COR-L47 (cell line): ENCODE measurements at places on chromosomes 2 and 18.

GRCh38 chr2:59112258-59112657 is 871.1 kb upstream of the FANCL start:
- no peak for DNase-seq

- no peak for DNase-seq
These were observed 288.6 kb downstream of the NDUFA10 start for GRCh38 chr2:239736358-239737143.

DNA sequence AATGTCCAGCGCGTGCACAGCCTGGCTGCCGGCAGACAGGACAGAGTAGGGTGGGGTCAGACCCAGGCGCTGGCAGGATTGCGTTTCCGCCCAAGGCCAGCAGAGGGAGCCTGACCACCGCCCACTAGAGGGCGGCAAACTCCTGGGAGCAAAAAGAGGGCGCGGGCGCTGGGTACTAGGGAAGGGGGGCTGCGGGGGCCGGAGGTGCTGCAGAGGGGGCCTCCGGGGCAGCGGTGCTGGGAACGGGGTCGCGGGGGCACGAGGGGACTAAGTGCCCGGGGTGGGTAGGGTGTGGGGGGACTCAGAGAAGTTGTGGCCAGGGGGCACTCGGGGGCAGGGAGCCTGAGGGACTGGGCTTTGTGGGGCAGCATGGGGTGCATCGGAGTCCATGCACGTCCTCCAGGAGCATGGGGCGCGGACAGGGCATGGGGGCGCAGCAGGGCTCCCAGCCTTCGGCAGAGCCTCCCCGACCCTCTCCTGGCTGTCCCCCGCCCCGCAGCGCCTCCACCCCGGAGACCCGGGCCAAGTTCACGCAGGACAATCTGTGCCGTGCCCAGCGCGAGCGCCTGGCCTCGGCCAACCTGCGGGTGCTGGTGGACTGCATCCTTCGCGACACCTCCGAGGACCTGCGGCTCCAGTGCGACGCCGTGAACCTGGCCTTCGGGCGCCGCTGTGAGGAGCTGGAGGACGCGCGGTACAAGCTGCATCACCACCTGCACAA is 3.2 kb downstream of the TEKT4 start:
- DNase-seq: peak; percentile 28

GRCh38 chr18:36667811-36668210 is 161.0 kb downstream of the TPGS2 start:
- no peak for DNase-seq

DNA sequence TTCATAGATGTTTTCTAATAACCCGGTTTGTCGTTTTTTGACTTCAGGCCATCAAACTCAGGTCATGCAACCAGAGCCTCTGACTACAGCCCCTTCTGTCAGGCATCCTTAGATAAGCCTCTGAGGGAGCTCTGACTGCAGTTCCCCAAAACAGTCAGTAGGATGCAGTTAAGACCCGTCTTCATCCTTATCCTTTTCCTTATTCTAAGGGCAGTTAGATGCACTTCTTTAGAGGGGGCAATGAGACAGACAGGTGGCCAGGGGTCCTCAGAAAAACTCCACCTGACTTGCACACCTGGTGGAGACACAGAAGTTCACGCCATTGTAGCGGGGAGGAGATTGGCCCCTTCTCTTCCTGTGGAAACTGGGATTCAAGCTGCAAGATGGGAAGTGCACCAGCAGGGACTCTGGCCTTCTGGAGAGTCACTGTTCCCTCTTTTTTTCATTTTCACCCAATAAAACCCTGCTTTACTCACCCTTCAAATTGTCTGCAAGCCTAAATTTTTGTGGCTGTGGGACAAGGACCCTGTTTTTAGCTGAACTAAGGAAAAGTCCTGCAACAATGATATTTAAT is 104.8 kb upstream of the TFPI start:
- DNase-seq: no peak

- DNase-seq: no peak
These were observed 66.1 kb downstream of the PTPRM start for GRCh38 chr18:7633171-7633570.

DNA sequence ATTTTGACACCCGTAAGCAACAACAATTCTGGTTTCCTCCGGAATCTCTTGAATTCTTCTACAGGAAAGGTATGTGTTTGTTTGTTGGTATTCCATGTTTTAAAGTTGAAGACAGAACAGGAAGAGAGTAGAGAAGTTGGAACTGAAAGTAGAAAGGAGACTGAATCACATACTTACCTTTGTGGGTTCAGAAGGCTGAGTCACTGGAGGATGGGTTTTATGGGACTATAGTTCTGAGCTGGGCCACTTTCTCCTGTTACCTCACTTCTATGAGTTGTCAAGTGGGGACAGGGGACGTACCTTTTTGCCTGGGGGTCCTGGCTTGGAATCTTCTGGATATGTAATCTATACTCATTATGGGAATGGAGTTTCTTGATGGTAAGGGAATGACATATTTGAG is 40.9 kb downstream of the KDM3A start:
- DNase-seq: no peak

DNA sequence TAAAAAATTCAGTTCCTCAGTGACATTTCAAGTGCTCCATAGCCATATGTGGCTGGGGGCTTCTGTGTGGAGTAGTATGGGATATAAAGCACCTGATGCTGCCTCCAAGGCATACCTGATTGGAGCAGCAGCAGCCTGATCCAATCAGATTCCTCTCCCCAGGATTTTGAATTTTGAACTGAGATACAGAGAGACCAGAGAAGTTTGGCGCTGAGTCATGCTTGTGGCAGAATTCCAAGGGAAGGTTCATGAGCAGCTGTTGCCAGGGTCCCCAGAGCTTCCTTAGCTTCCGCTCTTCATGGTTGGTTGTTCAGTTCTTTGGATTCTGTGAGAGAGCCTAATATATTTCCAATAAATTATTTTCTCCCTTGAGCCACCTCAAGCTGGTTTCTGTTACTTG is 29.0 kb upstream of the CFAP36 start:
- DNase-seq: peak; percentile 41

GRCh38 chr2:238291550-238292281 is 3.3 kb upstream of the PER2 start:
- DNase-seq: no peak

DNA sequence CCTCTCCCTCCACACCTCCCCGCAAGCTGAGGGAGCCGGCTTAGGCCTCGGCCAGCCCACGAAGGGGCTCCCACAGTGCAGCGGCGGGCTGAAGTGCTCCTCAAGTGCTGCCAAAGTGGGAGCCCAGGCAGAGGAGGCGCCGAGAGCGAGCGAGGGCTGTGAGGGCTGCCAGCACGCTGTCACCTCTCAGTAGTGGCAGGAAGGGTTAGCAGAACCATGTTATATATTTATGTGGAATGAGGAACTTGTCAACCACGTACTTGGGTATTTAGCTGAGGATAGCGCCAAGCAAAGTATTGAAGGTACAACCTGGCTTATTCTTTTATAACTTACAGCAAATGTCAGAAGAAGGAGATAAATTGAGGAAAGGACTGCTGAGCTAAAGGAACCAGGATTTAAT is 144.1 kb upstream of the MGAT5 start:
- DNase-seq: no peak

GRCh38 chr2:187550857-187551256 is 3.4 kb downstream of the TFPI start:
- no peak for DNase-seq

DNA sequence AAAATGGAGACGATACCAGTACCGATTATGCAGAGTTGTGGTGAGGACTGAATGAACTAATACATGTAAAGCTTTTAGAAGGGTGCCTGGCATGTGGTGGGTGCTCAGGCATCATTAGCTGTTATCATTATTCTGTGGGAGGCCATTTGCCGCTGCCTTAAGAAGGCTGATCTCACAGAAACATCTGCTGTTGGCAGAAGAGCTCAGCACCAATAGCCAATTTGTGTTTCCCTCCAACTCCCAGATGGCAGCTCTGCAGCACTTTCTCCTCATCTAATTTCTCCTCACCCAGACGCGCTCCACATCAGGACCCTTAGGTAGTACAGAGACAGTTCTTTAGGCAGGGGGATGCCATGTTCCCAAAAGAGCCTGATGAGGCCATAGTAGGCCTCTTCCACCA is 15.8 kb upstream of the CYP1B1 start:
- DNase-seq: no peak

DNA sequence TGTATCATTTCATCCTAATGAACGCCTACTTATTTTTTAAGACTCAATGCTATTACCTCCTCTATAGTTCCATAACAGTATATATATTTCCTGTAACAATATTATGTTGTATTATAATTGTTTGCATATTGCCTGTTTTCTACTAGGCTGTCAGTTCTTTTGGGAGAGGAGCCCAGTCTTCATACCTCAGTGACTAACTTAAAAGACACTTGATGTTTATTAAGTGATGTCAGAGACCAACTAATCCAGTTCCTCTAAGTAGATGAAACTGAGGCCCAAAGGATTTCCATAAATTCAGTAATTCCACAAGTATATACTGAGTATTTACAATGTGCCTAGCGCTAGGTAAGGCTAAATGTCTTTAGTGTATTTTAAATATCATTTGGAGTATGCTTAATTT is 48.9 kb upstream of the AAK1 start:
- no peak for DNase-seq

GRCh38 chr2:241855245-241855887 is 3.3 kb downstream of the PDCD1 start:
- no peak for DNase-seq

DNA sequence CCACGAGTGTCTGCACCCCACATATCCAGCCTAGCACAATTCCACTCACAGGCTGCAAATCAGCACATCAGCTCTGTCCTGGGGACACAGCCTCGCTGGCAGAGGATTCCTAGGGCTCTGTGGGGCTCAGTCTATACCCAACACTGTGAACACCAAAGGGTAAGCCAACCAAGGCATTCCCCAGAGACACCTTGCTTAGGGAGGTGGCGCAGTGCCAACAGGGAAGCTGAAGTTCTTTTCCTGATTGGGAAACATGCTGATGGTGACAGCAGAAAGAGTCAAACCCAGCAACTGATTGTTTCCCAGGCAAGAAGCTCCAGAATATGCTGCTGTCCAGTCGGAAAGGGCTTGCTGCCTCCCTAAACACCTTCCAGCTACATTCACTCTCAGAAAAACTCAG is 55.8 kb downstream of the TTC32 start:
- DNase-seq: no peak

DNA sequence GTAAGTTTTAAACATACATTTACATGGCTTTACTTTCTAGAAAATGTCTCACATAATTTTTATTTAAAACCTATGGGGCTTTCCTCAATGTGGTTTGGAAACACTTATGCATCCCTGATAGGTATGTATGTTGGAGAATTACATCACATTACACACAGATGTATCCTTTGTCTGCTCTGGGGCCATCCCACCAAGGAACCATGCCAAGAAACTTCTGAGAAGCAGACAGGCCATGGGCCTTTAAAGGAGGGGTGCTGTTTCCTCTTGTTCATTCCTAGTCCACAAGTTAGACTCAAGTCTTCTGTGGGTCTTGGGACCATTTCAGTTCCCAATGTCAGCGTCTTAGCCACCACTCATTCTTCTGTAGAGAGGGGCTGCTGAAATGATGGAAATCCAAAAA is 162.0 kb upstream of the SETBP1 start:
- DNase-seq: no peak

DNA sequence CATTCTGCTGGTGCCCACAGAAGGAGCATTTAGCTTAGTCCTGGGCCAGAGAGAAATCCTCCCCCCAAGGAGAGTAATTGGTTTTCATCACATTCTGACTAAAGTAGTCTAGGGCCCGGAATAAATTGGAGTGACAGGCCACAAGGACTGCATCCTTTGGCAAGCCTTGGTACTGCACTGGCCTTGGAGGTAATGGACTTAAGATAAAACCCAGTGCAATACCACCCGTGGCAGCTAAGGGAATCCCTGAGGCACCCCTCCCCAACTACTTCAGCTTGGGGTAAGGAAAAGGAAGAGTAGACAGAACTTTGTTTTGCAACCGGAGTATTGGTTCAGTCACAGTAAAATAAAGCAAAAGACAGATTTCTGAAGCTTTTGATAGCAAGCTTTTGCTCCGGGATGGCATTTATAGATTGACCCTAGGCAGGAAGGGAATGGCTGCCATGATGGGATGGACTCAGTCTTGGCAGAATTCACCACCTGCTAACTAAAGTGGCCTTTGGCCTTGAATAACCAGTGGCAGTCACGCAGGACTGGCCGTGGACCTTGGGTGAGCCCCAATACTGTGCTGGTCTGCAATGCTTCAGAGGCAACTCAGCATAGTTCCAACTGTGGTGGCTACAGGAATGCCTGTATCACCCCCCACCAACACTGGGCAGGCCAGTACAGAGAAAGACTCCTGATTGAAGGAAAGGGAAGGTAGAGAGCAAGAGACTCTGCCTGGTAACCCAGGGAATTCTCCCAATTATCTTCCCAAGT is 14.1 kb downstream of the ORC4 start:
- no peak for DNase-seq

GRCh38 chr18:32956591-32957315 is 183.9 kb upstream of the KLHL14 start:
- no peak for DNase-seq

DNA sequence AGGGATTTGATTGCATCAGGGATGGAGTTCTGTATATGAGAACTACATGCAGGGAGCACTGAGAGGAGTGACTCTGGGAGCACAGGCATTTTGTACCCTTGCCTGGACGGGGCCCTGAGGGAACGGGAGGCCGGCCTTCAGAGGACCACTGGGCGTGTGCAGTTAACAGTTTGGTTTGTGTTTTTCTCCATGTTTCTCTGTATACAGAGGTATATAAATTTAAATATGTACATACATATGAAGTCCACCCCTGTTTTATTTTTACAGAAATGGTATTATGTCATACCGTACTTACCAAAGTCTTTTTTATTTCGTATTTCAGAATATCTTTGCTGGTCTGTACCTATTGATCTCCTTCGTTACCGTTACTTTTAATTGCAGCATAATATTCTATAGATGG is 111.3 kb downstream of the PTPRM start:
- no peak for DNase-seq

DNA sequence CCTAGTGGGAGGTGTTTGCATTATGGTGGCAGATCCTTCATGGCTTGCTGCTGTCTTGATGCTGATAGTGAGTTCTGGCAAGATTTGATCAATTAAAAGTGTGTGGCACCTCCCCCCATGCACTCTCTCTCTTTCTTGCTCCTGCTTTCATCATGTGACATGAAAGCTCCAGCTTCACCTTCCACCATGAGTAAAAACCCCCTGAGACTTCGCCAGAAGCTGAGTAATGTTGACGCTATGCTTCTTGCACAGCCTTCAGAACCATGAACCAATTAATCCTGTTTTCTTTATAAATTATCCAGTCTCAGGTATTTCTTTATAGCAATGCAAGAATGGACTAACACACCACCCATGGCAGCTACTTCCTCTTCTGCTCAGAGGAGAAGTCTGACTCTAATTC is 2181.4 kb upstream of the PIK3C3 start:
- DNase-seq: no peak

GRCh38 chr2:9333591-9334171 is 89.6 kb downstream of the ITGB1BP1 start:
- DNase-seq: peak; percentile 8

- no peak for DNase-seq
These were observed 79.0 kb upstream of the TRIB2 start for GRCh38 chr2:12637754-12638153.

- DNase-seq: no peak
These were observed 385.4 kb upstream of the SYT4 start for GRCh38 chr18:43662657-43663056.

GRCh38 chr2:2901384-2902345 is 476.0 kb downstream of the EIPR1 start:
- peak; percentile 32 for DNase-seq
